Midbrain (tissue), 1 donor: ENCODE measurements at places on chromosomes 7 and 10.

- DNase-seq: peak; percentile 4
Observed at GRCh38 chr10:106711313-106711906, 453.1 kb downstream of the SORCS1 start.

DNA sequence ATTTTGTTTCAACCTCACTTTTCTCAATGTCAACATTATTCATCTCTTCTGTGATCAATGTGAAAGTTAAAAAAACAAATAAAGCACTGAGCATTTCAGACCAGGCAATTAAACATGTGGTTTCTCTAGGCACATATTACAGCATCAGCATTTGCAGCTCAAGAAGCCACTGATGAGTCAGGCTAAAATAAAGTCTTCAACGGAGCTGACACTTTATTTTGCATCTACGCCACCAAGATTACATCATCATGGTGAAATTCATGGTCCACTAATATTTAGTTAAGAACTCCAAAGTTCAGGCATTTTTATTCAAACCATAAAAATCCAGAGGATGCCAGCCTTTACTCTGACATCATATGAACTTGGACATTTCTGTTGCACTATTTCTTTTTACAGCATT, 33.0 kb downstream of the MAGI2 start:
- no peak for DNase-seq

- no peak for DNase-seq
Observed at GRCh38 chr10:117345143-117345542, 30.1 kb downstream of the PDZD8 start.

DNA sequence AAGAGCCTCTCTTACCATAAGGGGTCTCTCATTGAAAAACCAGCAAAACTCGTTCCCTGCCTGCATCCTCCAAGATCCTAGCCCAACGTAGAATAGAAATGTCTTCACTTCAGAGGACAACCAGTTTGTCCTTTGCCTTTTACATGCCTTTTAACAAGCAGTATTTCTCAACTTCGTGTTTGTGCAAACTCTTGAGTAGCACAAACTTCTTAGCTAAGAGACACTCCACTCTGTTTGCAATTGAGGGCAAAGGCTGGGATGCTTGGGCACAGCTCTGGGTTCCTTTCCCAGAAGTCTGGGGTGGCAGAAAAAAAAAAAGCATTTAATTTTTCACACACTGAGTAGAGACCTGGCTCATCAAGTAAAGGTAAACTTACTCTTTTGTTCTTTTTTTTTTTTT, 19.5 kb upstream of the KCTD7 start:
- DNase-seq: no peak

DNA sequence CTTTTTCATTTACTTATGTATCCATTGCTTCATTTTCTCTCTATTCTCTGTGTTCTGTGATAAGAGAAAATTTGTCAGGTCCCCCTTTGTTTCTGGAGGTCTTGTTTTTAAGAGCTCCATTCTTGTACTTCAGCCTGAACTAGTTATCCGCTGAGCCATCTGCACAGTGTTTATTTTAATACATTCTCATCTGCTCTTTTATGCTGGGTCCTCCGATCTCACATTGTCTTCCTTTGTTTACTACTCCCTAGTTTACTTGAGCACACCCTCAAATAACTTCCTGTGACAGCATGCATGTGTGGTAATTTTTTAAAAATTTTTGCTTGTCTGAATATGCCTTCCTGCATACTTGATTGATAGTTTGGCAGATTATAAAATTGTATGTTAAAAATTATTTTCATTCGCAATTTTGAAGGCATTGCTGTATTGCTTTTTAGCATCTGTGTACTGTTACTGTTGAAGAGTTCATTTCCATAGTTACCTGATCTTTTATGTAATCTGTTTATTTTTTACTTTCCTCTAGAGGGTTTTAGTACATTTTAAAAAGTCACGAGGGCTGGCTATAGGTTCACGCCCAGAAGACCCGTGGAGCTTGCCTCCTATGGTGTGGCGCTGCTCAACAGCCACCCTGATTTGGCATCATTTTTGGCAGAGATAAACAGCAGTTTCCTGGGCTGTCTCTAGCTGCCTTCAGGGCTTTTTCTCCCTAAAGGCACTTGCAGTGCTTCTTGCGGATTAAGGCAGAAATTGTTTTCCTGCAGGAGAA, 31.9 kb downstream of the RSBN1L start:
- DNase-seq: peak; percentile 30

GRCh38 chr7:130153211-130153908, 51.8 kb downstream of the TMEM209 start:
- DNase-seq: no peak

DNA sequence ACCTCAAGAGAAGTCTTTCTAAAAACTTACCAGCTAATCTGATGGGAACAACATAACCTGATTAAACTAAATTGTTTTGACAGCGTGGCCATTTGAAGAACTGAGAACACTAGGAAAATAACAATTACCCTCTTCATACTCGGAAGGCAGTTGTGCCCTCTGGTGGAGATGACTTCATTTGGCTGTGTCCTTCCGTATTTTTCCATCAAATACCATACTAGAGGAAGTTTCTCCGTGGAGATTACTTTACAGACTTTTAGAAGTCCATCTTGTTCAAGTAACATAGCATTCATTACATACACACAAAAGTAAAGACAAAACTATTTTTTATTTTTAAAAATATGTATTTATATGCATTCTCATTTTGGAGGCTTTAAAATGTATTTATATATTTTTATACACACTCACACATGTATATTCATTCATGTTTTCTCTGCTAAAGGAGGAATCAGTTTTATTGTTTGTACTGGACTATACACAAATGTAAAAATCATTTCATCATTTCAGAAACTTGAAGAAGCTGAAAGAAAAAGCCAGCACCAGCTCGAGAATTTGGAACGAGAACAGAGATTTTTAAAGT, 25.2 kb downstream of the SMNDC1 start:
- DNase-seq: peak; percentile 83

DNA sequence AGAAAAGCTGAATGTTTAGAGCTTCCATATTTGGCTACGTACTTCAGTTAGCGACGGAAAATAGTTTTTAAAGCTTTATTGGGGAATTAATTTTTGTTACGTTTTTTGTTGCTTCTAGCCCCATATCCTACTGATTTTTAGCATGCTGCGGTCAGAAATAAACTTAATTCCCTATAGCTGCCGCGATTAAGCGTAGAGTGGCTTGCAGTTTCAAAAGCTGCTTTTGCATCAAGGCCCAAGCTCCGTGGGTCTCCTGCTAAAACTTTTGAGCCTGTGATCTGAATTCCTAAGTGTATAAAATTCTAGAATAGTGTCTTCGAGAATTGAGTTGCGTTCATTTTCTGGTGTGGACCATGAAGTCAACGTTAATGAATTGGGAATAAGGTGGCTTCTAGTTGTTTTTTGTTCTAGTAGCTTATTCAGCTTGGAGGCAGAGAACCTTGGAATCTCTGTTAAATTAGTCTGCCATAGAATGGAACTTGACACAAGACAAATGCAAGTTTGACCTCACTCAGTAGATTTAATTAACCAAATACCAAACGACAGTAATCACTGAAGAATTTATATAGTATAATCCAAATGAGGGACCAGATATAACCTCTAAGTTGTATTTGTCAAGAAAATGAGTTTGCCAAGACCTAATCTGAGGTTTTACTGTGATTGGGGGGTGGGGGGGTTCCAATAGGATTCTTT, 977 bp downstream of the CALU start:
- peak; percentile 4 for DNase-seq

- DNase-seq: no peak
Observed at GRCh38 chr7:154306036-154306435, 253.8 kb downstream of the DPP6 start.

DNA sequence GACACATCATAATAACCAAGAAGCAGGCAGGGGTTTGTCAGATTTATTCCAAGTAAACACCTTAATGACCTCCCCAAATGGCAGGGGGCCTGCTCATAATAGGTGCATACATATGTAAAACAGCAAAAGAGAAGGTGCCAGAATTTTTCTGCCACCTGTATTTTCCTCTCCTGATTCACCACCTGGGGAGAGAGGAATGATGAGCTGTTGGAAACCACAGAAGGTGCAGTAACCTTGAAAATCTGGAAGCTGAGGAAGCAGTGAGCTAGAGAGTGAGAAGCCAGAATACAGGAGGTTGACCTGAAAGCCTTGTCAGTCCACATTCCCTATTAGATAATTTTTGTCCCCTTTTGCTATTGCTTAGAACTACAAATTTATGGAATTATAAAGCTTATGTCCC, 46.2 kb upstream of the PDE1C start:
- DNase-seq: no peak

GRCh38 chr7:124073310-124073645, 40.4 kb upstream of the TMEM229A start:
- DNase-seq: no peak
